ENCODE measurements at places on chromosomes 12 and 14.

DNA sequence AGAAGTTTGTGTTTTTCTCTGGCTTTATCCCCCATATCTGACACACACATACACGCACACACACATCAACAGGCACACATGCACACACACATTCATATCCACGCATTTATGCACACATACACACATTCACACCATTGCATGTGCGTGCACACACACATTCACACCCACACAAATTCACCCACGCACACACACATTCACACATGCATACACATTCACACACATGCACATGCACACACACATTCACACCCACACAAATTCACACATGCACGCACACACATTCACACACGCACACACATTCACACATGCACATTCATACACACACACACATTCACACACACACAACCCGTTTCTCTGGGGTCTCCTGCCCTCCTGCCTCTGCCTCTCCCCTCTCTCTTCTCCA is 264.2 kb downstream of the BCL11B start:
- DNase-seq = no peak

- no peak for DNase-seq
These were observed 338.7 kb downstream of the ACSS3 start for GRCh38 chr12:81416571-81416970.

- no peak for DNase-seq
These were observed 480.2 kb upstream of the PRICKLE1 start for GRCh38 chr12:43069768-43070221.

DNA sequence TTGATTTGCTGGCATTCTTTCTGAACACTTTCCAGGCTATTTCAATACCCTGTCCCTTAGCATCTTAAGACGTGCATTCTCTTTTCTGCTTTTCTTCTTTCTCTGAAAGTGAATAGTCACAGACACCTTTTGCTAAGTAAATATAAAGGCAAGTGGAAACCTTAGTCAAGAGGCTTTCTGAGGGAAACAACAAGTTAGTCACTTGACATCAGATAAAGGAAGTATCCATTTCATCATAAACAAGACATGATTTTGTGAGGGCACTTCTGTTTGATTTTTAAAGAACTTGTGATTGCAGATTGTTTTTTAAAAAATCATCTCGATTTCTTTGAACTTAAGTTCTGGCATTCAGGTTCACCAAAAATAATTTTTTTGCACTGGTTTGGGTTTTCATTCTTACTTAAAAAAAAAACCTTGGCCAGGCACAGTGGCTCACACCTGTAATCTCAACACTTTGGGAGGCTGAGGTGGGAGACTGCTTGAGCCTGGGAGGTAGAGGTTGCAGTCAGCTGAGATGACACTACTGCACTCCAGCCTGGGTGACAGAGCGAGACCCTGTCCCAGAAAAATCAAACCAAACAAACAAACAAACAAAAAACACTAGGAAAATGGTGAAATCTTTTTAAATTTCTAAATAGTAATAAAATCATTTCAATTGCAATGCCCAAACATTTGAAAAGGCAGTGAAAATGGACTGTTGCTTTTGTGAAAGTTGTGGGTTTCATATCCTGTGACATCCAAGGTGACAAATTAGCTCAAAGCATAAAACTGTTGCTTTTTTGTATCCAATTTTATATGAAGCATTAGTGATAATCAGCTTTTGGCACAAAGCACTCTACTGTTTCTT is 8.3 kb upstream of the KLHL42 start:
- DNase-seq = no peak
